ENCODE measurements at places on chromosomes 7 and 10. TPM values are rescaled to one million over a fixed set of nuclear protein-coding genes. Genes with fewer than 3 reads are reported as not detected.
A peak's percentile ranks its signal among the peaks of the same experiment; 100 is the strongest.

GRCh38 chr7:70622936-70623335, 509.0 kb upstream of the GALNT17 start:
- no peak overlapping the region for H3K27ac ChIP-seq
- H3K27me3 ChIP-seq = no peaks in the 10 kb centered on the region
- peak; percentile 14 for DNase-seq
- no peaks in the 10 kb centered on the region for H3K36me3 ChIP-seq

- peak overlapping the region; percentile 49 for H3K27ac ChIP-seq
- no peaks in the 10 kb centered on the region for H3K27me3 ChIP-seq
- no peak overlapping the region for H3K4me3 ChIP-seq
- DNase-seq = peak; percentile 62
Measured at GRCh38 chr10:111993321-111993720, 190.2 kb downstream of the GPAM start.

DNA sequence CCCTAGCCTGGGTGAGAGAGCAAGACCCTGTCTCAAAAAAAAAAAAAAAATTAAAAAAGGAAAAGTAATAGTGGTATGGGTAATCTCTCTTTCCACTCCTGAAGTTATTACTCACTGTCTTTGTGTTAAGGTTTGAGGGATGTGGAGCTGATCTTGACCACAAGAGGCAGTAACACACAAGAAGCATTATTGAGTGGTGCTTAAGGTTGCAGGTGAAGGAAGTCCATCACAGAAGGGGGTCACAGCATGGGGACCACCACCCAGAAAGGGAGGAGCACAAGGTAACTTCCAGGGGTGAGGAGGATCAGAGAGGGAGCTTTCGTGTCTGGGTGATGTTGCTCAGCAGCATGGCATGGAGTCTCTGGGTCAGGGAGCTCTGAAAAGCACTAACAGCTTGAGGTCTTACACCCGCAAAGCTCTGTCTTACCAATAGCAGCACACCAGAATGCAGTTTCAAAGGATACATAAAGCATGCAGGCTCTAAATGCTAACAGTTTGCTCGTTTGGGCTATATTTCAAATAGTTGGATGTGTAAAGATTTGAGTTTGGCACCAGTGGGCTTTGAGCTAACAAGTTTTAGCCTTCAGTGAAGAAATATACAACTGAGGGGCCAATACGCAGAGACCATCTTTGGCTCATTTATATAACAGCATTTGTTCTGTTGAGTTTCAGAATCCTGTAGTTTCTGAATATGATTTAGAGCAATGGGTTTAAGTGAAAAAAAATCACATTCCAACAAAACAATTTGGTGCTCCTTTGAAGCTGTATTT, 100.4 kb upstream of the DNAJC1 start:
- H3K27ac ChIP-seq = no peak overlapping the region
- peak; percentile 56 for DNase-seq
- no peaks in the 10 kb centered on the region for H3K36me3 ChIP-seq
- no peaks in the 10 kb centered on the region for H3K27me3 ChIP-seq
- no peak overlapping the region for H3K4me3 ChIP-seq

DNA sequence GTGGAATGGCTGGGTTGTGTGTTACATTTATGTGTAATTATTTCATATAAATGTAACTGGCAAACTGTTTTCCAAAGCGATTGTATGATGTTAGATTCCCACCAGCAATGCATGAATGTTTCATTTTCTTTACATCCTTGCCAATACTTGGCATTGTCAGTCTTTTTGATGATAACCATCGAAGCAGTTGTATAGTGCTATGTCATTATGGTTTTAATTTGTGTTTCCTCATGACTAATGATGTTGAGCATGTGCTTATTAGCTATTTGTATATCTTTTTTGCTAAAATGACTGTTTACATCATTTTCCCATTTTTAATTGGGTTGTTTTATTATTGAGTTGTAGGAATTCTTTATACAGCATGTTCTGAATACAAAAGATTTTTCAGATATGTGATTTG, 22.3 kb downstream of the AHCYL2 start:
- H3K36me3 ChIP-seq = no peaks in the 10 kb centered on the region
- H3K4me1 ChIP-seq = no peaks in the 10 kb centered on the region
- H3K4me3 ChIP-seq = no peak overlapping the region
- no peaks in the 10 kb centered on the region for H3K27me3 ChIP-seq
- no peak for DNase-seq
- H3K27ac ChIP-seq = no peak overlapping the region

DNA sequence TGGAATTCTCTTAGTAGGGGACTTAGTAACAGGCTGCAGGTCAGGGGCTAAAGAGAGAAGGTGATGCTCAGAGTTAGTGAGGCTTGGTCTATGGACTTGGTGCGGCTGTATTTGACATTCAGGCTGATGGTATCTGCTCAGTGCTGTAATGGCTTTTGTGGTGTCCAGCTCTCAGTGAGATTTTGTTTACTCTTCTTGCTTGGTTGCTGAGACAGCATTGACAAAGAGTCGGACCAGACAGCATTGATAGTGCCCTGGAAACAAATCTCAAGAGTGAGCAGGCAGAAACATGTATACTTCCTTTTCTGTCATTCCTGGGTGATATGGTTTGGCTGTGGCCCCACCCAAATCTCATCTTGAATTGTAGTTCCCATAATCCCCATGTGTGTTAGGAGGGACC, 202.0 kb downstream of the STK31 start:
- no peaks in the 10 kb centered on the region for H3K4me1 ChIP-seq
- no peaks in the 10 kb centered on the region for H3K27me3 ChIP-seq
- DNase-seq = no peak
- no peak overlapping the region for H3K4me3 ChIP-seq

DNA sequence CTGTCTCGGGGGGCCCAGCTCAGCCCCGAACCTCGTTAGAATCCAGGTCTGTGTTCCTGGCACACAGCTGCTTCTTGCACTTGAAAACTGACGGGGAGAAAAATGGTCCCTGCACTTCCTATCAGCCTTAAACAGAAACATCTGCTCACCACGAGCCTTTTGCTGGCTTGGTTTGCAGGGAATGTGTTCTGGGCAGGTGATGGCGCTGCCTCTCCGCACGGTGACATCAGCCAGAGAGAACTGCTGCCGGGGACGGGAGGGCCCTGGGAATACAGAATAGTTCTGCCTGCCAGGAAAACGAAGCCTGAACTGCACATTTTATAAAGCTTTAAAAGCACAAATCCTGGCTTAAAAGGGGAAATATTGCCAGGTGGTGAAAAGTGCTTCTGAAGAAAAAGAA, 622.5 kb downstream of the TYW1 start:
- no peaks in the 10 kb centered on the region for H3K27me3 ChIP-seq
- H3K4me3 ChIP-seq = no peak overlapping the region
- DNase-seq = peak; percentile 82
- no peak overlapping the region for H3K27ac ChIP-seq
- H3K4me1 ChIP-seq = no peaks in the 10 kb centered on the region

- H3K36me3 ChIP-seq = no peaks in the 10 kb centered on the region
- H3K27ac ChIP-seq = no peak overlapping the region
Measured at GRCh38 chr7:20326342-20326741, 4.4 kb upstream of the ITGB8 start.

- no peaks in the 10 kb centered on the region for H3K4me1 ChIP-seq
- H3K4me3 ChIP-seq = no peak overlapping the region
- H3K27me3 ChIP-seq = no peaks in the 10 kb centered on the region
- H3K27ac ChIP-seq = no peak overlapping the region
- H3K36me3 ChIP-seq = no peaks in the 10 kb centered on the region
Measured at GRCh38 chr10:25555865-25556264, 378.2 kb upstream of the MYO3A start.

DNA sequence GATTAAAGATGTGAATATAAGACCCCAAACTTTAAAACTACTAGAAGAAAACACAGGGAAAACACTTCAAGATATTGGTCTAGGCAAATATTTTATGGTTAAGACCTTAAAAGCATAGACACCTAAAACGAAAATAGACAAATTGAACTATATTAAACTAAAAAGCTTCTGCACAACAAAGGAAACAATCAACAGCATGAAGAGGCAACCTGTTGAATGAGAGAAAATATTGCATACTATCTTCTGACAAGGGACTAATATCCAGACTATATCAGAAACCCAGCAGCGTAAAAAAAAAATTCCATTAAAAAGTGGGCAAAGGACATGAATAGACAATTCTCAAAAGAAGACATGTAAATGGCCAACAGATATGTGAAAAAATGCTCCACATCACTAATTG, 18.6 kb downstream of the PAPSS2 start:
- no peak overlapping the region for H3K27ac ChIP-seq
- no peaks in the 10 kb centered on the region for H3K4me1 ChIP-seq
- H3K4me3 ChIP-seq = no peak overlapping the region
- H3K27me3 ChIP-seq = no peaks in the 10 kb centered on the region

- no peaks in the 10 kb centered on the region for H3K4me1 ChIP-seq
- H3K27ac ChIP-seq = no peak overlapping the region
- H3K36me3 ChIP-seq = no peaks in the 10 kb centered on the region
- H3K4me3 ChIP-seq = no peak overlapping the region
Measured at GRCh38 chr10:33382921-33383713, 48.6 kb upstream of the NRP1 start.

GRCh38 chr7:101378751-101379174, 16.1 kb downstream of the COL26A1 start:
- H3K36me3 ChIP-seq = peaks cover 6% of the 10 kb centered on the region
- no peak overlapping the region for H3K4me3 ChIP-seq
- peaks cover 5% of the 10 kb centered on the region for H3K4me1 ChIP-seq
- peak; percentile 84 for DNase-seq
- H3K27me3 ChIP-seq = no peaks in the 10 kb centered on the region

HMX2 gene
- not detected for total RNA-seq

SPDYE6 gene
- not detected for total RNA-seq

WNT2 gene
- not detected for total RNA-seq

ERVW-1 gene
- 1.6 TPM for total RNA-seq

DPP6 gene
- total RNA-seq = 3.0 TPM

SPDYE2B gene
- not detected for total RNA-seq

POR gene
- total RNA-seq = 79.2 TPM

AOAH gene
- 0.59 TPM for total RNA-seq

TMEM176A gene
- not detected for total RNA-seq

All from endodermal cell (in vitro differentiated cells).